ENCODE measurements at places on chromosomes 3 and 15.

GRCh38 chr3:31358473-31359070, 174.2 kb upstream of the STT3B start:
- H3K27ac ChIP-seq = no peak overlapping the region
- no peaks in the 10 kb centered on the region for H3K27me3 ChIP-seq
- H3K4me3 ChIP-seq = no peak overlapping the region
- no peak for DNase-seq

- no peaks in the 10 kb centered on the region for H3K27me3 ChIP-seq
- no peak for DNase-seq
- H3K27ac ChIP-seq = no peak overlapping the region
Observed at GRCh38 chr3:115111632-115112031, 35.5 kb downstream of the ZBTB20 start.

DNA sequence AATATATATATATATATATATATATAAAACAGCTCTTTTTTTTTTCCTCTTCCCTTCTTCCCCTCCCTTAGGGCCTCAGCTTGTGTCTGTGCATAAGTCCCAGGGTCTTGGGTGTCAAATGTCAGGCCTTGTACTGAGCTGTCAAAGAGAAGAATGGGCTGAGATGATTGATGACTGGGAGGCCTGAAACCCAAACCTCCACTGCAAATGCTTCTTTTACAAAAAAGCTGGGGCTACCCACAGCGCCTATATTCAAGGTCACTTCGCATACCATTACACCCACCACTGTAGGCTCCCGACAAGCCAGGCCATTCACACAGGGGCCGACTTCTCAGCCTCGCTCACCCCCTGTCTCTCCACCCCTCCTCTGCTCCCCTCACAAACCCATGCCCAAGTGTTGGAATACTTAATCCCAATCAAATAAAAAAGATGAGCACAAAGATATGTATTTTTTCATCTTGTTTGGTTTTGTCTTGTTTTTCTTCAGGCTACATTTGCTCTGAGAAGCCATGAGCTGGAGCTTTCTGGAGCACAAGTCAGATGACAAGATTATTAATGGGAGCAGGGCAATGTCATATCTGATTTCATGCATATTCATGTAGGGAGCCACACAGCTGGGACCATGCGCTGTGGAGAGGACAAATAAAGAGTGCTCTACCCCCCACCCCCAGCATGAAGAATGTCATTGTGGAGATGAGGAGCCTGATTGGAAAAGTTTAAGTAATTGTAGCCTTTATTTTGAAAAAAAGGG, 614.4 kb upstream of the NR2F2 start:
- no peak overlapping the region for H3K4me3 ChIP-seq
- H3K4me1 ChIP-seq = no peaks in the 10 kb centered on the region
- H3K27ac ChIP-seq = no peak overlapping the region
- no peak for DNase-seq

GRCh38 chr15:59150185-59150584, 45.2 kb downstream of the CCNB2 start:
- no peaks in the 10 kb centered on the region for H3K36me3 ChIP-seq
- no peak overlapping the region for H3K27ac ChIP-seq
- DNase-seq = no peak
- H3K4me1 ChIP-seq = no peaks in the 10 kb centered on the region
- H3K4me3 ChIP-seq = no peak overlapping the region

DNA sequence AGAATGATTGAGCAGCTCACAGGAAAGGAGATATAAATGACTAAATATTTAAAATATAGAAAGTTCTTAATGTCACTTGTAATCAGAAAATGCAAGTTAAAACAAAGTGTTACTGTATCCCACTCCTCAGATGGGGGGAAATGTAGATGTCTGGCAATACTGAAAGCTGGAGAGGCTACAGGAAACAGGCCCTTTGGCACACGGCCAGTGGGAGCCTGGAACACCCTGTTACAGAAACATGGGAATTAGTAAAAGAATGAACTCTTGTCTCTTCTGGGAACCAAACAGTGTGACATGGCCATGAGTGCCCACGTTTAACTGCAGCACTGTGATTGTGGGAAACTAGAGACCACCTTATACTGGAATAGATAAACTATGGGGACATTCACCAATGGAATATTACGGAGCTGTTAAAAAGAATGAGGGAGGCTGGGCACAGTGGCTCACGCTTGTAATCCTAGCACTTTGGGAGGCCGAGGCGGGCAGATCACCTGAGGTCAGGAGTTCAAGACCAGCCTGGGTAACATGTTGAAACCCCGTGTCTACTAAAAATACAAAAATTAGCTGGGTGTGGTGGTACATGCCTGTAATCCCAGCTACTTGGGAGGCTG, 50.2 kb downstream of the CDCP1 start:
- H3K4me1 ChIP-seq = no peaks in the 10 kb centered on the region
- no peak overlapping the region for H3K27ac ChIP-seq
- no peak for DNase-seq
- no peaks in the 10 kb centered on the region for H3K36me3 ChIP-seq
- no peak overlapping the region for H3K4me3 ChIP-seq

DNA sequence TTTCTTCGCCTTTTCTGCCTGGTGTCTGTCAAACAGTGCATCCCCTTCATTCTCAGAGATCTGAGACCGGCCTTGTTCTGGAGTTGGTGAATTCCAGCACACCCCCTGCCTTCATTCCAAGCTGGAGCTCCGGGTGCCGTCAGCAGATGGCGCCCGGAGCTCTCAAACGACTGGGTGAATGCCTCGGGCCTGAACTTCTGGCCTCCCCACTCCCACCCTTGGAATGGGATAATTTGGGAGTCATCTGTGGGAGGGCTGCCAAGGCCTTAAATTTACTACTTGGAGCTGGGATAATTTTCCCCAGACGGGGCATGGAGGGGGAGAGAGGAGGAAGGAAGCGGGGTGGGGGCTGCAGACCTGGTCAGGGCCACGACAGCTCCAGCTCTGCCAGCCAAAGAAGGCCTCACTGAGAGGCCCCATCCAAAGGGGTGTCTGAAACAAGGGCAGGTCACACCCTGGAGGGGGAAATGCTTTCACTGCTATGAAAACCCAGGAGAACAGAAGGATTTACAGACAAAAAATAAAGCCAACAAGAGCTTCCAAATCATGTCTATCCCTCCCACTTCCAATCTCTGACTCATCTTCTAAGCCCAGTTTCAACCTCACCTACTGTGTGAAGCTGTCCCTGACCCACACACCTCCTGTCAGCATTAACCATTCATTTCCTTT, 187.9 kb downstream of the OPA1 start:
- H3K4me1 ChIP-seq = no peaks in the 10 kb centered on the region
- no peak for DNase-seq
- H3K36me3 ChIP-seq = no peaks in the 10 kb centered on the region
- no peak overlapping the region for H3K4me3 ChIP-seq
- no peak overlapping the region for H3K27ac ChIP-seq

DNA sequence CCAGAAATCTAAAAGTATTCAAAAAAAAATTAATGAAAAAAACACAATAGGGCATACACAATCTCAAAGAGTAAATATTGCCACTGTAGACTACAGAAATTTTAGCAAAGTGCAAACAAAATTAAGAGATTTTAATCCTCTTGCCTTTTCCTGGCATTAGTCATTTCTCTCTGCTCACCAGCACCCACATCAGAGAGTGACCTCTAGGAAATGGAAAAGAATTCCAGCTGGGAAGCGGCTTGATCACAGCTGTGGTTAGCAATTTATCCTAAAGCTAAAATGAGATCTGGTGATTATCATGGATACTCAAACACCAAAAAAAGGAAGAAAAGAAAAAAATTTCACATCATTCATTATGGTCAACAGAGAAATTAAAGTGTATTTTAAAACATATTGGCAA, 7.5 kb downstream of the CSNK1G1 start:
- H3K27ac ChIP-seq = no peak overlapping the region
- DNase-seq = no peak
- no peaks in the 10 kb centered on the region for H3K4me1 ChIP-seq
- no peak overlapping the region for H3K4me3 ChIP-seq
- H3K27me3 ChIP-seq = no peaks in the 10 kb centered on the region

DNA sequence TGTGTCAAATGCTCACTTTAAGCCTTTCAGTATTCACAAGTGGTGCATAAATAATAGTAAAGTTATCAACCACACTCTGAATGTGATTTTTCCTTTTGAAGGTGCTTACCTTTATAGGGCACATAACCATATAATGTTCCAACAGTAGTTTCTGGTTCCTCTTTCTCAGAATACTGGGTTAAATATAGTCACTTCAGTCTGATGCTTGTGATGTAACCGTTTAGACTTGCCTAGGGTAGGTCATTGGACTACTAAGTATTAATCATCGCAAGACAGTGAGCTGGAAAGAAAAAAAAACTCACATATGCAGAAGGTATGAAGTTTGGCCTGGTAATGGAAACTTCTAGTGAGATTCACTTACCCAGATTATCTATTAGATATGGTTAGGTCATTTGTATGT, 1.9 kb downstream of the KBTBD8 start:
- no peak for DNase-seq
- peaks cover 10% of the 10 kb centered on the region for H3K36me3 ChIP-seq
- H3K27me3 ChIP-seq = no peaks in the 10 kb centered on the region
- no peak overlapping the region for H3K27ac ChIP-seq
- H3K4me3 ChIP-seq = no peak overlapping the region
- no peaks in the 10 kb centered on the region for H3K4me1 ChIP-seq

DNA sequence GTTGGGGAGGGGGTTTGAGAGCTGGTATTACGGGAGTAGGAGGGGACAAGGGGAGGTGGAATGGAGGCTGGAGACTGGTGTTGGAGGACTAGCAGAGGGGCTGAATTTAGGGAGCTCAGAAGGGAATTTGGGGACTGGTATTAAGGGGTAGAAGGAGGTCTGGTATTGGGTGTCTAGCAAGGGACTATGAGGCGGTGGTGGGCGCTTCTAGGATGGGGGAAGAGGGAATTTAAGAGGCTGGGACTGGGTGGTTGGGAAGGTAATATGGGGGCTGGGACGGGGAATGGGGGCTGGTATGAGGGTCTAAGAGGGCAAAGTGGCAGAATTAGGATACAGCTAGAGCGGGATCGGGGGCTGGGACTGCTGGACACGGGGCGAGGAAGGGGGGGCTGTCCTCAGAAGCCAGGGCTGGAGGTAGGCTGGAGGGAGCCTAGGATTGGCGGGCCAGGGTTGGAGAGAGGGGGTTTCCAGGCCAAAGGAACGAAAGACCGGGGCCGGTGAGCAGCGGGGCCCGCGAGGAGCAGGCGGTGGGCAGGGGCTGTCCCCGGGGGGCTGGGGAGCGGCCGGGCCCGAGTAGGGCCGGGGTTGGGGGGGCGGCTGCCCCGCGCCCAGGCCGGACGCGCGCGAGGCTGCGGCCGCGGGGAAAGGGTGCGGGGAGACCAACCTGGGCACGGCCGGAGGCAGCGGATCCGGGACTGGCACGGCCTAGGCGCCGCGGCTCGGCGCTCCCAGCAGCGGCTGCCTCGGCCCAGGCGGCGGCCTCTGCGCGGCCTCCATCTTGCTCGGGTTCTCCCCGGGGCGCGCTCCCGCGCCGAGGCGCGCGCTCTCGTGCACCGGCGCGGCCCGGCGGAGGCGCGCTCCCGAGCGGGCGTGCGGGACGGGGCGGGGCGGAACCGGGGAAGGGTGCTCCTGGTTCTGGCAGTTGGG, at the start of gene LHFPL4:
LHFPL4 (minus strand) TSS at position 802 of the 927 bp plus-strand sequence. CDS start 1,143 bp downstream, outside the sequence.
- DNase-seq = no peak
- no peaks in the 10 kb centered on the region for H3K36me3 ChIP-seq
- peaks cover 14% of the 10 kb centered on the region for H3K27me3 ChIP-seq
- H3K4me1 ChIP-seq = no peaks in the 10 kb centered on the region
- H3K27ac ChIP-seq = no peak within 1 kb of the TSS
- H3K4me3 ChIP-seq = no peak within 1 kb of the TSS

- H3K27ac ChIP-seq = no peak within 1 kb of the TSS
- no peak for DNase-seq
- H3K4me3 ChIP-seq = no peak within 1 kb of the TSS
- peaks cover 15% of the 10 kb centered on the region for H3K27me3 ChIP-seq
- no peaks in the 10 kb centered on the region for H3K36me3 ChIP-seq
Observed at GRCh38 chr3:141050576-141051442, at the start of gene SPSB4. Gene SPSB4 (plus strand): TSS chr3:141051347. CDS start chr3:141066105, 14,758 bp downstream.

DNA sequence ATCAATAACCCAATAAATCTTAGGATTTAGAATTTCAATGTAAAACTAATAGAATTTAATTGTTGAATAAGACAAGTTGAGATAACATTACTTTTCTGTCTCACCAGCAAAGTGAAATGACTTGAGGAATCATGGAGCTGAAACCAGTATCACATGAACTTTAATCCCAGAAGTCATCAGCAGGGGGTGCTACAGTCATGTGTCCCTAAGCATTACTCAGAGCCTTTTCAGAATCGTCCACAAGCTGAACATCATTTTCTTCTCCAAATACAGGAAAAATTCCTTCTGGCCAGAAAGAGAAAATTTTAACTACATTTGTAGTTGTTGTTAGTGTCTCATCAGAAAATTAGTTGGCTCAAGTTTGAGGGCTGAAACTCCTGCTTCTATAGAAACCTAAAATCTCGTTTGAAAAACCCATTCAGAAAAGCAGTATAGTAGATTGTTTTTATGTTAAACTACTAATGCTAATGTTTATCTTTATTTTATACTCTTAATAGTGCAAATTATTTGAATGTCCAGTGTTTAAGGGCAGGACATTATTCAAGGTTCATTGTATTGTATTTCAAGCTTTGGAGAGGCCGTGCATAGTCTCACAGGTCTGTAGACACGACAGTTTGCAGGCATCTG, 384.1 kb downstream of the PLOD2 start:
- no peaks in the 10 kb centered on the region for H3K27me3 ChIP-seq
- H3K4me3 ChIP-seq = no peak overlapping the region
- no peak for DNase-seq
- H3K27ac ChIP-seq = no peak overlapping the region

DNA sequence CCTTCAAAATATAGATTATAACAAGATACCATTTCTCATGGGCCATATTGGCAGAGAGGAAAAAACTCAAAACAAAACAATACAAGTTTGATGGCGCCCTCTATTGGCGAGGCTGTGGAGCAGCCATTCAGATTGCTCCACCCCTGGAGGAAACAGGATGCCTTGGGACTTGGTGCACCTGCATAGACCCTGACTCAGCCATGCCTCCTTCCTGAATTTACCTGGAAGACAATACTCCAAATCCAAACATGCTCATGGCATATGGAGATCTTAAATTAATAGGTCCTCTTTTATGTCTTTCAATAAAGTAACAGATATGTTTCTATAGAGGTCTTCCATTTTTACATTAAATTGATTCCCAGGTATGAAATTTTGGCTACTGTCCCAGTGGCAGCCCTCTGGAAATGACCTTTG, 90.0 kb downstream of the APBA2 start:
- H3K36me3 ChIP-seq = no peaks in the 10 kb centered on the region
- no peaks in the 10 kb centered on the region for H3K4me1 ChIP-seq
- H3K27me3 ChIP-seq = no peaks in the 10 kb centered on the region
- H3K27ac ChIP-seq = no peak overlapping the region

GRCh38 chr15:55937040-55937439, 56.4 kb downstream of the NEDD4 start:
- H3K4me1 ChIP-seq = no peaks in the 10 kb centered on the region
- no peaks in the 10 kb centered on the region for H3K27me3 ChIP-seq
- no peak for DNase-seq
